Natural killer cell (primary cell): ENCODE measurements at places on chromosomes 3 and 15.

DNA sequence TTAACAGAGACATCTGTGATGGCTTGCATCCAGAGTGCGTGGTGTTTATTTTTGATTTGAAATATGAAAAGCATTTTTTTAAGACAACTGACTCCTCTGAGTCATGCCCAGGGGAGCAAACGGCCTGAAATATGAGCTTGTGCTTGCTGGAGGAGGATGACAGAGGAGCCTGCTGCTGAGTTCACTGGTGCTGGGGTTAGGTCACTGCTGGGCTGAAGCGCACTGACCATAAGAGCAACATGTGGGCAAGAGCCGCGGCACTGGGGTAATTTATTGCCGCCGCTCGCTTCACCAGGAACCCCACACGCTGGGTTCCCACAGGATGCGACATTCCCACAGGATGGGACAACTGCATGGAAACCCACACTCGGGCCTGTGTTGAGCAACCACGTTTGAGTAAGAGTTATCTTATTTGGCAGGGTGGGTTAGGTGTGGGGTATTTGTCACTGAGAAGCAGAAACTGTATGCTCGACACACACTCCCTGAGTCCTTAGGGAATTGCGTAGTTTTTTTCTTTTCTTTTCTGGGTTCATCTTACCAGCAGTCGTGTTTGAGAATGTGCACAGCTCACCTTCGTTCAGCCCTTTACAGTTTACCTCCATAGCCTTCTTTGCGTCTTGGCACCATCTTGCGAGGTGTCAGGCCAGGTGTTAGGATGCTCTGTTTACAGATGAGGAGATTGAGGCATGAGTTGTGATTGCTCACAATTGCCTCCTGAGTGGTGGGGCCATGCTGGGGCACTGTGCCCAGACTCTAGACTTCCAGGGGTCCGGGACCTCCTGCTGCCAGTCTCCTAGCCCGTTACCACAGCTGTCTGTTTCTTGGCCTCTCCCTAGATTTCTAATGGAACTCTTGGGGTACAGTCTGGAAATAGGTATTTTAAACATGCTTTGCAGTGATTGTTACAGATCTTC is 60.4 kb downstream of the SMAD3 start:
- no peaks in the 10 kb centered on the region for H3K27me3 ChIP-seq
- peaks cover under 1% of the 10 kb centered on the region for H3K36me3 ChIP-seq

GRCh38 chr3:149816986-149817385 is 4.0 kb downstream of the RNF13 start:
- H3K27ac ChIP-seq: peak overlapping the region; percentile 15
- H3K27me3 ChIP-seq: no peaks in the 10 kb centered on the region
- no peaks in the 10 kb centered on the region for H3K36me3 ChIP-seq
- H3K4me3 ChIP-seq: no peak overlapping the region
- DNase-seq: no peak
- H3K4me1 ChIP-seq: peaks cover 17% of the 10 kb centered on the region

DNA sequence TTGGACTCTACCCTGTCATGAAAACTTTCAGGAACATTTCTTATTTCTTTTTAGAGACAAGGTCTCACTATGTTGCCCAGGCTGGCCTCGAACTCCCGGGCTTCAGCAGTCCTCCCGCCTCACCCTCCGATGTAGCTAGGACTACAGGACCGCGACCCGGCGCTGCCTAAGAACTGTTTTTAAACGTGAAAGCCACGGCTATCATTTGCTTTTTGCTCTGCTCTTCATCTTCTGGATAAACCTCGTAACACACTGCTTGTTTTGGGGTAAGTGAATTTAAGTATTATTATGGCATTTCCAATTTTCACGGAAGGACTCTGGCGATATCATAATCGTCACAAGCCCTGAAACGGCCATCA is 14.3 kb upstream of the CCNL1 start:
- peaks cover 14% of the 10 kb centered on the region for H3K4me1 ChIP-seq
- H3K27me3 ChIP-seq: no peaks in the 10 kb centered on the region
- H3K4me3 ChIP-seq: peak overlapping the region; percentile 64
- DNase-seq: peak; percentile 58

- no peaks in the 10 kb centered on the region for H3K4me1 ChIP-seq
- H3K36me3 ChIP-seq: no peaks in the 10 kb centered on the region
- no peak overlapping the region for H3K27ac ChIP-seq
- no peak for DNase-seq
- H3K4me3 ChIP-seq: no peak overlapping the region
Observed at GRCh38 chr15:100778831-100779288, 100.8 kb upstream of the ALDH1A3 start.

GRCh38 chr3:112966633-112967032 is 8.3 kb downstream of the CD200R1 start:
- no peaks in the 10 kb centered on the region for H3K4me1 ChIP-seq
- H3K27me3 ChIP-seq: no peaks in the 10 kb centered on the region
- no peak overlapping the region for H3K4me3 ChIP-seq

- no peak for DNase-seq
- no peaks in the 10 kb centered on the region for H3K36me3 ChIP-seq
- no peak overlapping the region for H3K27ac ChIP-seq
- H3K27me3 ChIP-seq: no peaks in the 10 kb centered on the region
- H3K4me3 ChIP-seq: no peak overlapping the region
- no peaks in the 10 kb centered on the region for H3K4me1 ChIP-seq
Observed at GRCh38 chr3:73294537-73294936, 233.1 kb downstream of the EBLN2 start.

DNA sequence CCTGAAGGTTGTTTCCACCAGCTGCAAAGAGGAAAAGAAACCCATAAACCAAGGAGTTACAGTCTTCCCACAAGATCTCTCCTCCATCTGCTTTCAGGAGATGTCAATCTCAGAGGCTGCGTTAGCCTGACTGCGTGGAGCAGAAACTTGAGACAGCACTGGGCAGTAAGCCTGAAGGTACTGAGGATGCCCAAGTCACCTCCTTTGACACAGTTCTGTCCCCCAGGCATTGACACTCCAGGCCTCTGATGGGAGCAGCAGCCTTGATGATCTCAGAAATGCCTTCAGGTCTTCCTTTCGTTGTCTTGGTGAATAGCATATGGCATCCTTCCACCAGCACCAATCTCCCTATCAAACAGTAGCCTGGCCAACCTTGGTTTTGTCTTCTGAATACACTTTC is 89.3 kb downstream of the OXNAD1 start:
- H3K4me1 ChIP-seq: no peaks in the 10 kb centered on the region
- no peak overlapping the region for H3K27ac ChIP-seq
- H3K36me3 ChIP-seq: peaks cover 41% of the 10 kb centered on the region
